ENCODE measurements at places on chromosomes 3 and 15. TPM values are rescaled to one million over a fixed set of nuclear protein-coding genes. Genes with fewer than 3 reads are reported as not detected.

Gene ANKRD63
- polyA plus RNA-seq: not detected

DNA sequence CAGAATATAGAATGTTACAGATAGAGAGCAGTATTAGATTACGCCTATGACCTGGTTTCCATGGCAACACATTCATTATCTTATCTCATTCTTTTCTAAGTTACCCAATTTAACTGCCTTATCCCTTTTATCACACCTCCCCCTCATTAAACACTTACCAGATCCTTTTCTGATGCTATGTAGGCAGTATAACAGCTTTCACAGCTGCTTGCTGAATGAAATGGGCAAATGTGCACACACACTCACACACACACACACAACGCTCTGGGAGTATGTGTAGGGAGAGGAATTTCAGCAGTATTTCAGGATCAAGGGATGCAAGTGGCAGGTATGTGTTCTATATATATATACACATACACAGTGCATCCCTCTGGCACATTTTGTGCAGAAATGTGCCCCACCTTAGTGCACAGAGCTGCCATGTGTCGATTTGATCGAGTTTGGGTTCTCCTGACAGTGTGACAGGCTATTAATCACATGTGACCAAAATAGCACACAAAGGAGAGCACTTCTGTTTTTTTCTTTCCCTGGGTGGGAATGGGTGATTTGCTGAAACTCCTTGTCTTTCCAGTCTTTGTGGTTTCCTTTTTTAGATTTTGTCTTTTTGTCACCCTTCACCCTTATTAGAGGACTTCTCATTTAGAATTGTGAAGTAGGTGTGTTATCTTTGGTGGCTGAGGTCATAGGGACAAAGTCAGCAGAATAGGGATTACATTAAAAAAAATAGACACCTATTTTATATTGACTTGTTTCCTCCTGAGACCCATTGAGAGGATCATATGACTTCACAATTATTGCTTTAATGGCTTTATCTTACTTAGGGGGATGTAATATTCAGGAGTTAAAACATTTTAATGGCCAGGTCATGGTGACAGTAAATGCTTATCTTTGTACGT, 553.7 kb downstream of the PDCD6IP start:
- no peak for DNase-seq

GRCh38 chr3:46098319-46098761, 71.1 kb upstream of the XCR1 start:
- DNase-seq: no peak

GRCh38 chr3:190581041-190581541, 67.2 kb downstream of the IL1RAP start:
- DNase-seq: no peak

- DNase-seq: peak; percentile 26
Measured at GRCh38 chr3:71258116-71258515, 325.4 kb downstream of the FOXP1 start.

DNA sequence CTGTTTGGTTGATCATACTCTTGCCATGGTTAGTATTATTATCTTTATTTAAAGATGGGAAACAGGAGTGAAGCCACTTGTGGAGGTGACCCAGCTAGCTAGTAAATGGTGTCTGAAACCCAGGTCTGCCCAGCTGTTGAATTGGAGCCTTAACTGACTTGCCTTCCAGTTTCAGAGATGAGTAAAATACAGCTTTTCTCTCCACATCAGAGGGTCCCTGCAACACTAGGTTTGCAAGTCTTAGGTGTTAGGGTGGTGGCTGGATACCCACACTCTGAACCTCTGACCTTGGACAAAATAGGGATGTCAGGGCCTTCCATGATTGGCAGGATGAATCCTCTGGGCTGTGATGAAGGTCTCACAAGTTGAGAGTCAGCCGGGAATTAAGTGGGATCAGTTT, 4.1 kb downstream of the FLNB start:
- DNase-seq: no peak
